Stimulated activated CD4-positive, alpha-beta T cell treated with anti-CD3 and anti-CD28 coated beads, Interleukin-2, amount 100 ng/mL, for 24 hours (primary cell): ENCODE measurements at places on chromosomes 2 and 18.

- DNase-seq, result no peak
These were observed 17.7 kb downstream of the RND3 start for GRCh38 chr2:150469706-150470274.

- no peak for DNase-seq
These were observed 14.8 kb upstream of the CNDP1 start for GRCh38 chr18:74519320-74520095.

- no peak for DNase-seq
These were observed 84.6 kb downstream of the SMAD7 start for GRCh38 chr18:48866028-48866733.

GRCh38 chr2:54880428-54880827, 157.0 kb downstream of the EML6 start:
- DNase-seq, result no peak

DNA sequence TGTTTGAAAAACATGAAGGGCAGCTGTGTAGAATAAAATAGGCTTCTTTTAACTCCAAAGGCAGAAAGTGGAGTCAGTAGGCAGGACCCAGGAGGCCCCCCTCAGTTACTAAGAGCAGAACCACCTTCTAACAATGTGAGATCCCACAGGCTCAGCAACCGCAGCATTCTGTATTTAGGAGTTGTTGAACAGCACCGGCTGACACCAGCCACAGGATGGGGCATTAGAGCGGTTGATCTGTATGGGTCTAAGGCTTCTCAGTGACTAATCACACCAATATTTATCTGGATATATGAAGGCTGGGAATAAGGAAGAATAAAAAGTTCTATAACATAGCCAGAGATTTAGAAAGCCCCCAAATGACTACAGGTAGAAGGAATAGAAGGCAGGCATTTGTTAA, 51.7 kb downstream of the MYO5B start:
- DNase-seq, result no peak

DNA sequence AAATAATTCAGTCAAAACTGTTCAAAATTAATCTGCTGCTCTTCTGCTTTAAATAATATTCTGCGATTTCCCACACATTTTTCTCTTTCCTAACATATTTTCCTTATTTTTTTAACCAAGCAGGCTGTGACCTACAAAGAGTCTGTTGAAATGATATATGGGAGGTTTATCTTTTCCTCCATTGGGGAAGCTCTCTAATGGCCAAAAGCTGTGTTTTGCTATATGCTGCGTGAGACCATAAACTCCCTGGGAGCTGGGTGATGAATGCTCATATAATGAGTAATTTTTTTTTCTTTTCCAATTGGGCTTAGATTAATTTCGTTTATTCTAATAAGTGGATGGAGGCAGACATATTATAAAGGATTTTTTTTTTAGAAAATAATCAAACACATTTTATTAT, 72.2 kb upstream of the MAP2 start:
- DNase-seq, result no peak

DNA sequence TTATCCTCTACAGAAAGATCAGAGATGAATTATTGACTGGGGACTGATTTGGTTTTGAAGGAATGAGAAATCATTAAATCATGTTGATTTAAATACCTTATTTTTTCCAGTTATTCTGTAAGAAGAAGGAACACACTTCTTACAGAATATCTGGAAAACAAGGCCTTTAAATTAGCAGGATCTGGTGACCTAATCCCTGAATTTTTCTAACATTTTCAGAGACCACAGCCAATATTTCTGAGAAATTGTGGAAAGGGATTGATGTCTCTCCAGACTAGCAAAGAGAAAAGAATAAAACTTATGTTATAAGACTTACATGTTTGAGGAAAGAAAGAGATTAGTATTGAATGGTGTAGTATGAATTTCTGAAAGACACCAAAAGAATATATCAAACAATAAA, 104.0 kb downstream of the KCNE4 start:
- DNase-seq, result no peak

DNA sequence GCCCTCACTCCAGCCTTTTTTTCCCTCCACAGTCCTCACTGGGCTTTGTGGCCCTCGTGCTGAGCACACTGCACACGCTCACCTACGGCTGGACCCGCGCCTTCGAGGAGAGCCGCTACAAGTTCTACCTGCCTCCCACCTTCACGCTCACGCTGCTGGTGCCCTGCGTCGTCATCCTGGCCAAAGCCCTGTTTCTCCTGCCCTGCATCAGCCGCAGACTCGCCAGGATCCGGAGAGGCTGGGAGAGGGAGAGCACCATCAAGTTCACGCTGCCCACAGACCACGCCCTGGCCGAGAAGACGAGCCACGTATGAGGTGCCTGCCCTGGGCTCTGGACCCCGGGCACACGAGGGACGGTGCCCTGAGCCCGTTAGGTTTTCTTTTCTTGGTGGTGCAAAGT, 39.4 kb downstream of the STEAP3 start:
- no peak for DNase-seq

- DNase-seq, result no peak
These were observed 238.4 kb downstream of the NDUFA10 start for GRCh38 chr2:239786791-239787190.

- DNase-seq, result no peak
These were observed 70.9 kb downstream of the NFATC1 start for GRCh38 chr18:79466591-79466990.

- DNase-seq, result peak; percentile 65
These were observed 477 bp downstream of the ACVR1 start for GRCh38 chr2:157875641-157876065.

- no peak for DNase-seq
These were observed 76.0 kb upstream of the SLC66A3 start for GRCh38 chr2:11079136-11079824.

- DNase-seq, result no peak
These were observed 14.5 kb downstream of the IAH1 start for GRCh38 chr2:9488583-9489547.

GRCh38 chr2:218992703-218993344, 398 bp downstream of the CRYBA2 start:
- DNase-seq, result peak; percentile 20

GRCh38 chr18:73879328-73879727, 268.3 kb downstream of the FBXO15 start:
- DNase-seq, result no peak

DNA sequence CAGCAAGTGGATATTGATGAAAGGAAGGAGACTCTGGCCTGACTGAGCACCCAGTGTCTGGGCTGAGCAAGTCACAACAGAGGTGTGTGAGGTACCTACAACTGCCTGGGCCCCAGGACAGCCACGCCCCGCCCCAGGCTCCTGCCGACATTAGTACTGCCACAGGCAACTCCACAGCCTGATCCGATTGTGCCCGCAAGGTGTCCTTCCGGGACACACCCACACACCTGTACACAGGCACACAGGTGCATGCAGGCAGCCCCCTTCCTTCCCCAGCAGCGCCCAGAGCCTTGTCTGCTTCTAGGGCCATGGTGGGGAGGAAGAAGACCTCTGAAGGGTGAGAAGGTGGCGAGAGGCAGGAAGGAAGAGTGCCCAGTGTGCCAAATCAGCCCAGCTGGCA, 83.6 kb downstream of the TNS1 start:
- DNase-seq, result no peak

- DNase-seq, result no peak
These were observed 127.3 kb upstream of the ERBB4 start for GRCh38 chr2:212665948-212666347.

DNA sequence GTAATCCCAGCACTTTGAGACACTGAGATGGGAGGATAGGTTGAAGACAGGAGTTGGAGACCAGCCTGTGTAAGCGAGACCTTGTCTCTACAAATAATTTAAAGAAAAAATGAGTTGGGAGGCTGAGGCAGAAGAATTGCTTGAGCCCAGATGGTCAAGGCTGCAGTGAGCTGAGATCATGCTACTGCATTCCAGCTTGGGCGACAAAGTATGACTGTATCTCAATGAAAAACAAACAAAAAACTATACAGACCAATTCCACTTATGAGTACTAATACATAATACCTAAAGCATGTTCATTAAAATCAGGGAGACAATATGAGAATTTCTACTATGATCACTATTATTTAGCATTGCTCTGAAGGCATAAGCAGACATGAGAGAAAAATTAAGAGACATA, 12.6 kb downstream of the RNF149 start:
- DNase-seq, result no peak

DNA sequence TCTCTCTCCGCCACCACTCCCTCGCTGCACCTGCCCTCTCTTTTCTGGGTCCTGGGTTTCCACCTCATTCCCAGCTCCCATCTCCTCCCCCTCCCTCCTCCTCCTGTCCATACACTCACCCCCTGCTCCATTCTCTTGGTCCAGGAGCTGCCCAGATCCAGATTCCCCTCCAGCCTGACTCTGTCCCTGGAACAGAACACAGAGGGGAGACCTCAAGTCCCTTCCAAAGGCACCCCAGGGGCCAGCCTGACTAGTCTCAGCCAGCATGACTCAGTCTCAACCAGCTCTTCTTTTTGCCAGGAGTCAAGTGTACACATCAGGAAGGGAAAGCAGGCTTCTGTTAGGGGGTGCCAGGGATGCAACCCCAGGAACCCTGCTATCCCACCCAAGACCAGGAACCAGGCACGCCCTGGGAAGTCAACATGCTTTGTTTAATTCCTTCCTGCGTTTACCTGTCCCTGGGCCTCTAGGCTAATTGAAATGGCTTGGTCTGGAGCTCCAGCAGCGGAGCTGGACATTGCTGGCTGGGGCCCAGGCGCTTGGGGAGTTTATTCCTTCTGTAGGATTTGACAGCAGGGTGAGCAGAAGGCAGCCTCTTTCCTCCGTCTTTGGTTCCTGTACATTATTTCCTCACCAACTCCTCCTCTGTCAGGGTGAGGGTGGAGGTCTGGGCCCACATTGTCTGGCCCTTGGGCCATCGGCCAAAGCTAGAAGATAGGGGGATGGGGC, 28.4 kb upstream of the SELENOI start:
- no peak for DNase-seq

- DNase-seq, result no peak
These were observed 31.4 kb downstream of the KCNJ13 start for GRCh38 chr2:232744963-232745362.

- DNase-seq, result no peak
These were observed 333.3 kb upstream of the ACVR2A start for GRCh38 chr2:147511491-147511948.

- DNase-seq, result no peak
These were observed 36.0 kb upstream of the EVA1A start for GRCh38 chr2:75596784-75597183.

GRCh38 chr2:54772531-54772930, 49.1 kb downstream of the EML6 start:
- DNase-seq, result no peak

DNA sequence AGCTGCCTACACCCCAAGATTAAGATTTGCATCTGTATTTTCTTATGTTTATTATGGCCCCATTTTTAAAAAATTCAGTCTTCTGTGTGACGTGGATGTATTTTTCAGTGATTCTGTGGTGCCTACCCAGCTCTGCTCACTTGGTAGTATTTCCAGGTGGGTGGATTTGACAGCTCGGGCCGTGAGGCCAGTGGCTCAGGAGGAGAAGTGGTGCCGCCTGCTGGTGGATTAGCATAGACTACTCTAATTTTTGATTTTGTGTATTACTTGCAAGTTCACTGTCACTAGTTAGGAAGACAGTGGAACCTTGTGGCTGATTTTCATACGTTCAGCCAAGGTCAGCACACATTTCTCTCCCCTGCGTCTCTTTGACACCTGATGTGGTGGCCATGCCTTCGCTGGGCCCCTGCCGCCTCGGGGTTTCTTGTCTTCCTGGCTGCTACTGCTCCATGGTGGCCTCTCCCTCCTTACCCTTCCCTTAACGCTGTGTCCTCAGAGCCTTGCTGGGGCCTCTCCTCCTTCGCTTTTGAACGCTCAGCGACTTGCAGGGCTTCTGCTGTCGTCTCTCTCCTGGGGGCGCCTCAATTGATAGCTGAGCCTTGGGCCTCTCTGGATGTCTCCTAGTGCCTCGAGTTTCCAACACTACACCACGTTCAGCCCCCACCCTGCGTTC, 89.4 kb downstream of the DGKD start:
- peak; percentile 86 for DNase-seq
